ENCODE measurements at places on chromosomes 4 and X.
A peak's percentile ranks its signal among the peaks of the same experiment; 100 is the strongest.

- no peak for DNase-seq
Observed at GRCh38 chr4:188037003-188037713, 41.6 kb downstream of the ZFP42 start.

- DNase-seq: peak; percentile 5
Observed at GRCh38 chrX:41180194-41180908, 95.1 kb downstream of the USP9X start.

- DNase-seq: no peak
Observed at GRCh38 chr4:19835429-19835828, 416.3 kb upstream of the SLIT2 start.

- no peak for DNase-seq
Observed at GRCh38 chr4:96691521-96691920, 851.6 kb downstream of the PDHA2 start.

GRCh38 chr4:8228319-8229250 is 29.5 kb downstream of the SH3TC1 start:
- DNase-seq: peak; percentile 44

DNA sequence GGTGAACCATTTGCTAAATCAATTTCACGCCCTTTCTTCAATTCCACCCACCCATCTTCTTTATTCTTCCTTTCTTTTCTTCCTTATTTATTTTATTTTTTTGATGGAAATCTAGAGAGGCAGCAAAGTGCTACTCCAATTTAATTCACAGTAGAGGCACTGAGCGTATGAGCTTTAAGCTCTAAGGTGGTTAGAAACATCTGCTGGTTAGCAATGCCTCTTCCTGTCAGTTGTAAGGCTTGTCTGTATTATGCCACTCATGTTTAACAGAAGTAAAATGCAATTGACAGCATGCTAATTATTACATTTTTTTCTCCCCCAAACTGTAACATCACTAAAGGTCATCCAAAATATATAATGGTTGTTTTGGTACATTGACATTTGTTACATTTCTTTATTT is 103.8 kb downstream of the EPHA5 start:
- no peak for DNase-seq

DNA sequence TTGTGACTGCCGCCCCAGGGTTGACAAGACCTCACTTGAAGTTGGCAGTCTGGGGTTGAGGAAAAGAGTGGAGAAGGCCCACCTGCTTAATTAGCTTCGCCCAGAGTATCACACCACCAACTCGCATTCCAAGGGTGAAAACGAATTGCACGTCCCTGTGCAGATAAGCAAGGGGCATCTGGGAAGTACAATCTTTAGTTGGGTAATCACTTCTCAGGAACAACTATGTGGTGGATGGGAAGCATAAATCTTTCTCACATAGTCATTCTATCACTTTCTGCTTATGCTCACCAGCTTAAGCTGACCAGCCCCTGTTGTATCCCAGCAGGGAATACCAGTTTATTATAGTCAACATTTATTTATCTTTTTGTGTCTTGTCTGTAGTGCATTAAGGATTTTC is 14.3 kb downstream of the SPCS3 start:
- DNase-seq: no peak

DNA sequence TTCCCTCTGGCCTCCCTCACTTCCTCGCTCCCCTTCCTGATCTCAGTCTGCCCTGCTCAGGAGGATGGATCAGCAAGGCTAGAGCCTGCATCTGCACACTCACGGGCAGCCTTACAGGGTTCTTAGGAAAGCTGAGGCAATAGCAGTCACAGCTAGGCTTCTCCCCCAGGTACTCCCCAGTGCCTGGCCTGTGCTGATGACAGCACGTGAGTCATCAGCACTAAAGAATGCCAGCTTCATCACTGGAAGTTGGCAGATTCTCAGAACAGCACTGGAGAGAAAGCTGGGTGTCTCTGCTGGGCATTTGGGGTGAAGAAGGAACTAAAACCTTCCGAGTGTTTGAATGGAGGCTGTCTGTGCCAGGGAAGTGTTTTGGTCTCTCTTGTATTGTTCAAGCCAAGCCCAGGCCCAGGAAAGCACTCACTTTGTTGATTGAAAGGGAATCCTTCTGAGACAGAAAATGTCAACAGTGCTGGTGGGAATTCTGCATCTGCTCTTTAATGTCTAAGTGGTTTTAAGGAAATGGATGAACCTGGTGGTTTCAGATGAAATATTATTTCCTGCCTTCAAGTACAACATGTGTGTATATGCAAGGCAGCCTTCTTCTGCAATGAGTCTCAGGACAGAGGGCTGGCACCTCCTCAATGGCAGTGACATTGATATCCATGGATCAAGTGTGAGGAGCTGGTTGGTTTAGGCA is 73.0 kb upstream of the SCOC start:
- DNase-seq: no peak

GRCh38 chrX:154791939-154792338 is 13.3 kb downstream of the MPP1 start:
- DNase-seq: no peak

DNA sequence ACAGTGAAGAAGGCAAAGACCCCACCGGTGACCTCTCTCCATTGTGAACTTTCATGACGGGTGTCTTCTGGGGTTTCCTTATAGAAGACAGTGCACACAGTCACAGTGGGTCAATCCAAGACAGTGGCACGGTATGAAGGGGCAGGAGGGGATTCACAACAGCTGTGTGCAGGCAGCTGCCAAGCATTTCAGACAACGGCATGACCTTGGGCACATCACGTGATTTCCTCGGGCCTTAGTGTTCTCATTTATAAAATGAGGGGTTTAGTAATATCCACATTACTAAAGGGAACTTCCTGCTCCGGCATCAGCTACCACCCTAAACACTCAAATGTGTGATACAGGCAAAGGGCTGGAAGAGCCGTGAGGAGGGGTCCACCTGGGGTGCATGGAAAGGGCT is 42.9 kb downstream of the RBM47 start:
- no peak for DNase-seq

DNA sequence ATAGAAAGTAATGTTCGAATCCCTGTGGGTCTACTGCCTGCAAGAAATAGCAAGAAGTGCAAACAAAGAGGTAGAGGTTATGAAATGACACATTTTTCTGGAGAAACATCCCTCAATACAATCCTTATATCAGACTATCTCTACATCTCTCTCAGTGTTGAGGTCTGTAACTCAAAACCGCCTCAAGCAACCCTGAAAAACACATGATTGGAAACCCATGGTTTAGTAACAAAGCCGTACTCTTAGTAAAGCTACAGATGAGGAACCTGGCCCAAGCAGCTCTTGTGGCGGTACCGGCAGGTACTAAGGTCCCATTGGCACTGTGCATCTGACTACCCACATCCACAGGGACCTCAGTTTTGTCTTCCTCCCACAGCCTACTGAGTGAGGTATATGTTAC is 53.9 kb downstream of the IRF2 start:
- no peak for DNase-seq

- no peak for DNase-seq
Observed at GRCh38 chr4:51885363-51885762, 42.4 kb downstream of the DCUN1D4 start.

DNA sequence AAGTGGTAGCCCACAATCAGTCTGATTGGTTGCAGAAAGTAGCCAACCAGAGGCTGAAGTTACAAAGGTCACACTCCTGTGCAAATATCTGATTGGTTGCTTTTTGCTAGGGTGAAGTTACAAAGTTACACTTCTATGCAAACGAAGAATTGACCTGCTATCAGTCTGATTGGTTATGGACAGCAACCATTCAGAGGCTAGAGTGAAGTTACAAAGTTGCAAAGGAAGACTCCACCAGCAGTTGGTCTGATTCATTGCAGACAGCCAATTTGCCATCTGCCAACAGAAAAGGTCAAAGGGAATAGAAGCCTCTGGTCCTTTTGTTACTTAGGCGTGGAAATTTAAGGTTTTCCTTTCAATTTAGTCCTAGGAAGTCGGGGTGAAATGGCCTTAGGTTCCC is 377.7 kb downstream of the PRDM5 start:
- no peak for DNase-seq

GRCh38 chr4:38861791-38862190 is 5.2 kb upstream of the TLR6 start:
- DNase-seq: no peak

- peak; percentile 20 for DNase-seq
Observed at GRCh38 chr4:121696170-121696580, 605 bp downstream of the ANXA5 start.

DNA sequence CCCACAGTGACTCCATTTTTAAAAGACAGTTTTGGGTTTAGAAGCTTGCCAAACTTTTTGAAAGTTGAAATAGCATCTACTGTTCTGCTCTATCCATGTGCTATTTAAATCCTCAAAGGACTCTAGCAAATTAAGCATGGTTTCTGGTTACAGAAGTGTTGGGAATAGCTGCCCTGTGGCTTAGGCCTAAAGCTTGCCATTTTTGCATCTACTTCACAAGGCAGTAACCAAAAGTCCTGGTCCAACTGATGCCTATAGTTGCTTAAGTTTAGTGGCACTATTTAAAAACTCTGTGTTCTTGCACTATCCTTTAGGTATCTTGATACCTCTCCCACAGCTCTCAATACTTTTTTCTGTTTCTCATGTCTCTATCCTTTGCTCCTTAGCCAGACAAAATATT is 251.0 kb upstream of the GPC4 start:
- no peak for DNase-seq

DNA sequence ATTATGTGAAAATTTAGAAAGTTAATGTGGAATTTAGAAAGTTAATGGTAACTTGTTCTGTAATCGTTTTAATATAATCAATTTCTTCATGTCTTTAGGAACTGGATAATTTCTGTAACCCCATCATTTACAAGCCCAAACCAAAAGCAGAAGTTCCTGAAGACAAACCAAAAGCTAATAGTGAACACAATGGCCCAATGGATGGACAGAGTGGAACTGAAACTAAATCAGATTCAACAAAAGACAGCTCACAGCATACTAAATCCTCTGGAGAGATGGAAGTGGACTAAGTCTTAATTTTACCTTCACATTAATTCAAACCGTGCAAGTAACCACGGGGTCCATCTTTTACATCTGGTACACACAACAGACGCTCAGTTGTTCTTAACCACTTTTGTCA is 48.1 kb upstream of the PLK4 start:
- no peak for DNase-seq

DNA sequence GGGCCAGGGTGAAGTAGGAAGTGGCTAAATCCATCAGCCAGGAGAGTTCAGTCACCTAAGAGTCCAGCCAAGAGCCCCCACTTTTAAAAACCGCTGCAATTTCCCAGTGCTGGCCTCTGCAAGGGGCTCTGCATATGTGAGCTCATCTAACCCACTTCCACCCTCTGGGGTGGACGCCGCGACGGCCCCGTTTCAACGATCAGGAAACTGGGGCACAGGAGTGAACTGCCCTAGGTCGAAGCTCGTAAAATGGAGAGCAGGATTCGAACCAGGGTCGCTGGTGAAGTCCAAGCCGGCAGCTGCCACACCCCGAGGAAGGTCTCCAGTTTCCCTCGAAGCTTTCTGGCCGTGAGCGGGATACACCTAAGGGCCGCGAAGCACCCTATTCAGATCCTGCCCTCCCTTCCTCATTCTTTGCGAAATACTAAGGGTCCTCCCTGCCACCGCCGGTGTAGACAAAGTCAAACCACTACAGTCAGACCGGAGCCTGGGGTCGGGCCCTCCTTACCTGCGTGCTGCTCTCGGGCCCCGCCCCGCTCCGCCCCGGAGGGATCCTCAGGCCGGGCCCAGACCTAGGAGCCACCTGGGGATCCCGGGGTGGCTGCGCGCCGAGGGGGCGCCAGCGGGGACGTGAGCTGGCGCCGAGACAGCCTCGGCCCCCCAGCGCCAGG is 446 bp downstream of the EVC2 start:
- DNase-seq: no peak
